ENCODE measurements at places on chromosomes 11 and 22.

DNA sequence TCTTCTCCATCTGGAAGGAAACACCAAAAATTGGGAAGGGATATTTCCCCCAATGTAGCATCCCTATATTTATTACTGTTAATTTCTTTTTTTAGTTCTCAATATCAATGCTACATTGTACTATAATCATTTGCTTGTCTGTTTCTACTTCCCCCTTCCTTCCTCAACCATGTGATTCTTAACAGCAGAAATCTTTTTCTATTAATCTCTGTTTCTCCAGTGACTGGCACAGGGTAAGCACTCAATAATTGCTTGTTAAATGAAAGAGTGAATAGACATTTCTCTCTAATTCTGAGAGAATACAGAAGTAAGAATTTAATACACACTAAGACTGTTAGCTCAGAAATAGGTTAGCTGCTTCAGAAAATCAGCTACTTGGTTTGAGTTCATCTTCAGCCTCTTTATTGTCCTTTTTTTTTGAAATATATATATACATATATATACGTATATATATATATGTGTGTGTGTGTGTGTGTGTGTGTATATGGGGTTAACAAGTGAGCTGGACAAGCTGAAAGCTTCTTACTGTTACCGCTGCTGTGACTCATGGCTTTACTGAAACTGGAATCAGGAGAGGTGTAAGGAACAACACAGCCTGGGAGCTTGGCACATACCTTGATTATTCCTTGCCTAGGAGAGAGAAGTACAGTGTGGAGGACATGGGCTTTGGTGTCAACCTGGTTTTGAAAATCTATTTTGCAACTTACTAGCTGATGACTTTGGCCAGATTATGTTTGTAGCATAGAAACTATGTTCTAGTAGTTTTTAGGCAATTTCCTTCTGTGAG lies 26.2 kb upstream of the PDE3B start:
- DNase-seq: no peak

DNA sequence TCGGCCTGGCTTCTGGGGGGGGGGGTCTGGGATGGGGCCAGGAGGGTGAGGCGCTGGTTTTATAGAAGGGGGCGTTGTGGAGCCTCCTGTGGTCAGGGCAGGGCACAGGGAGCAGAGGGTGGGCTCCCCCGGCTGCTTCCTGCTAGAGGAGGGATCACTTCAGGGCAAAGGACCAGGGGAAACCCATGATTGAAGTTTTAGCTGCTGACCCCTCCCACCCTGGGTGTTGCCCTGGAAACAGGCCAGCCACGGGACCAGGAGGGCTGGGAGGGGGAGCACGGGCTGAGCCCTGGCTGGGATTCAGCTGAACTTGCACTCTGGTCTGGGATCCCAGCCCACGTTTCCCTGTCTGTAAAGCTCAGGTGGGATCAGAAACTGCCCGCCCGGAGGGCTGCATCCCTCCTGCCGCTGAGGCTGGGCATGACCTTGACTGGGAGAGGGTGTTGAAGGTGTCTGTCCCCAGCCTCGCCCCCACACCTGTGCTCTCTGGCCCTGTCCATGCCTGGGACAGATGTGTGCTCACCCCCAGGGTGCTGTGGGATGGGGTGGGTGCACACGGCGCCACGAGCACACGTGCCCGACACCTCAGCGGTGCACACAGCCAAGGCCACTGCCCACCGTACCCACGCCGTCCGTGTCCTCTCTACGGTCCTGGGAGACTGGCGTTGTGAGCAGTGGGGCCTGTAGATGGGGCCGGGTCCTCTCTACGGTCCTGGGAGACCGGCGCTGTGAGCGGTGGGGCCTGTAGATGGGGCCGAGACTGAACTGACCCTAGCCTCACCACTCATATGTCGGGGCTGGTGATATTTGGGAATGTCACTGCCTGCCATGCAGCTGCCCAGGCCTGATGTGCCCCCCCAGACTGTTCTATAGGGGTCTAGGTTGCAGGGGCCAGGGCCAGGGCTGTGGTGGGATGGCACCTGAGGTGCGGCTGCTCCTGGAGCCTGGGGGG lies 2.3 kb downstream of the TSPAN4 start:
- DNase-seq: peak; percentile 98

- DNase-seq: no peak
These were observed 28.6 kb downstream of the LRRC32 start for GRCh38 chr11:76641905-76642304.

DNA sequence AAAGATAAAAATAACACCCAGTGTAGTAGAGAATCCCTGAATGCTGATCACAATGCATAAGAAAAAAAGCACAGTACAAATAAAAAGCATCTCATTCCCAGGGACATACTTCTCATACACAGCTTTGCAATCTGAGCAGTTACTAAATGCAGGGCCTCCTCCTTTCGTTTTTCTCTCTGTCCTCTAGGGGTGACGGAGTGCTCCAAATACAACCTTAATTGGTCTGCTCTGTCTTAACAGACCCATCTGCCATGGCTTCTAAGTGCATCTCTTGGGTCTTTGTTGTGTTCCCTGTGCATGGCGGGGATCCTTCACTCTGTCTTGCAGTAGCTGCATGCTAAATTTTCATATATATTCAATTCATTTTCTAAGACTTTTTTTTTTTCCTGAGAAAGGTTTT lies 1114.2 kb upstream of the RAG2 start:
- DNase-seq: no peak

GRCh38 chr11:46342239-46342638 lies 5.0 kb upstream of the DGKZ start:
- DNase-seq: no peak

DNA sequence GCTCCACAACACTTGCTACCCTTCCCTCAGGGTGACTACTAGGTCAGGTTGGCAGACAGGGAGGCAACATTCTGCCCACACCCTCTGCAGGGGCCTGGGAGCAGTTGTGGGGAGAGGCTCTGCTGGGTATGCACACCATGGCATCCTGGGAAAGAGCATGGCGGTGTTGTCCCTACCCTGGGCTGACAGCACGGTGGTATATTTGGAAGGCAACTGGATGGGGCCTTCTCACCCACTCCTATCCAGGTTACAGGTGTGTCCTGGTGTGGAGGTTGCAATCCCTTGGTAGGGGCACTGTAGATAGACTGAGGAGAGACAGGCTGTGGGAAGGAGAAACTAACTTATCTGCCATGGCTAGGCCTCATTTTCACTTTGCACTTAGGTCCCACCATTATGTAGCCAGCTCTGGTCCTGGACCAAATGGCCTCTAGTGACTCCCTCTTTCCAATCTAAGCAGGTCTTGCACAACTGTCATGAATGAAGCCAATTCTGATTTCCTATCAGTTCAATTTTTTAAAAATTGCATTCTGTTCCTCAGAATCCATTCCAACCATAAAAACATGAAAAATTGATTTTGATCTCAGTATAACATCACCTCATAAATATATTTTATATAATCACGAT lies 54.0 kb upstream of the CD44 start:
- DNase-seq: no peak

Measured in esophagus muscularis mucosa (tissue), 4 donors.